ENCODE measurements at places on chromosomes 7 and 10.

DNA sequence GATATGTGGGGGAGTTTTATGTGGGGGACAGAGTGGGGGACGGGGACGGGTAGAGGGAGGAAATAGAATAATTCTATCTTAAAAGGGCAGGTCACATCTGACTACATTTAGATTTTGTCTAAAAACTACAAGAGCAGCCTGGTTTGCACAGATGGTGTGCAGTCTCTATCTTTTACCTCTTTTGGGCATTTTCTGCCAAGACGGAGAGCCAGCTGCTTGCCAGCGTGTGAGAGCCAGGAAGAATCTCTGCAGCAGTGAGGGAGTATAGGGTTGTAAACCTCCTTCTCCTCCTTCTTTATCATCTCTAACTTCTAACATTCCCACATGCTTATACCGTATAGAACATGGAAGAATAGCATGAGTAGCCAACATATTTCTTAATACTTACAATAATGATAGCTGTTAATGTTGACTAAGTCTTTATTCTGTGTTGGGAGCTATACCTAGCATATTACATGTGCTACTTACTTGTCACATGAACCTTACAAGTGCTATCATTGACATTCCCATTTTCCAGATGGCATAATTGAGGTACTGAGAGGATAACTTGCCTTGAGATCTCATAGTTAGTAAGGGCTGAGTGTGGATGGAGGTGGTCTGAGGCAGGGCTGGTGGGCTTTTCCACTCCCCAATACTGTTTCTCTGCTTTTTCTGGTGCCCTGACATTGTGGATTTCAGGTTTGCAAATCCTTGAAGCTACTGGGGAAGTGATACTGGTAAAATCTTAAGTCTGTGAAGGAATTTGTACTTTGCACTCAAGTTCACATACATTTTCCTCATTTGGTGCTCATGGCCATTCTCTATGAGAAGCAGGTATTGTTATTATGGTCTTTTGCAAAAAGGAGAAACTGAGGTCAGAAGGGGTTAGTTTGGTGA lies 1.1 kb downstream of the ENTPD1 start:
- DNase-seq, result no peak

GRCh38 chr10:128879441-128880140 lies 587.5 kb upstream of the MGMT start:
- no peak for DNase-seq

DNA sequence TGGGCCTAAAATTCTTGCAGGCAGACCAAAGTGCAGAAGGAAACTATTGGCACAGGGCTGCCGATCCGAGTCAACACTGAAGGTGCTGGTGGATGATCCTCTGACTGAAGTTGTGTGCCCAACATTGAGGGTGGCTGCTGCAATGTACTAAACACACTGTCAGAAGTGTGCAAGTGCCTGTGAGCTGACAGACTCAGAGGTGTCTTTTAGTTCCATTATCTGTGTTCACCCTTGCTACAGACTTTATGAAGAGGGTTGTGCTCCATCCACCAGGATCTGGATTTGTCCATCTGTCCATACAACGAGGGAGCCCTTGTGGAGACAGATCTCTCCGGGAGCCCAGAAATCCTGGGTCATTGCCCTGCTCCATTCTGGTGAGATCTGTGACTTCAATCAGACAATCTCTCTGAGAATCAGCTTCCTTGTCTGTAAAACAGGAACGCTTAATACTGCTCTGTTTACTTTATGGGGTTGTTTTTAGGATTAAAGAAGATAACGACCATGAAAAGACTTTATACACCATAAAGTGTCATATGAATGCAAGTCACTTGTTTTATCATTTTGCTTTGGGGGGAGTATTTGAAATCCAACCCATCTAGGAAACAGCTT lies 9.5 kb upstream of the TRPV6 start:
- no peak for DNase-seq

- no peak for DNase-seq
Observed at GRCh38 chr7:134105841-134106240, 21.3 kb upstream of the LRGUK start.

DNA sequence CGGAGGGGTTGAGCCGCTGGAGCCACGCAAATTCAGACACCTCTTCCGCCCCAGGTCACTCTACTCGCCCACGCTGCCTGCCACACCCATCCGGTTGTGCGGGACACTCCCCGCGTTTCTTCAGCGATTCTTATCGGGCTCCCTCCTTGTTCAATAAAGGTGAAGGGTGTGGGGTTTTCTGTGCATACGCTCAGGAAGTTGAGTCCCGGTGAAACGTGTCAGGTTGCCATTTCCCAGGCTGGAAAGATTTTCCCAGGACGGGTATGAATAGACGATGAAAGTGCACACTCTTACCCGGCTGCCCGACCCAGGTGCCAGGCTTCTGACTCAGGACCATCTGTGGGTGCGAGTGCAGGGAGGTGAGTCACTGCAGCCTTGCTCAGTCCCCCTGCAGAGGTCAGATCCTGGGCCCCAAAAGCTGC lies 22.0 kb downstream of the KLF6 start:
- DNase-seq, result no peak

DNA sequence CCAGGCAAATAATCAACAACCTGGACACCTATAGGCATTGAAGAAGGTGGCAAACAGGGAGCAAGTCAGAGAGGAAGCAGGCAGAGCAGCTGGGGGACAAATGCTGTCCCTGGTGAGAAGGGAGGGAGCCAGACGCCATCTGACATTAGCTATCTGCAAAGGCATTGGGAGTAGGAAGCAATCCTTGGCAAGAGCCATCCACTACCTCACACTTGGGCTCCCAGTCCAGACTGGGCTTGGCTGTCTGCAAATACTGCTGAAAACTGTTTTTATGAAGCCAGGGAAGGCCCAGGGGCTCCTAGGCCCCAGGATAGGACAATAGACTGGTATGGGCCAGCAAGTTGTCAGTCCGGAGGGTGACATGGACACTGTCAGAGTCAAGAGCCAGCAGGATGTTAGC lies 132.5 kb downstream of the SORBS1 start:
- DNase-seq, result no peak

DNA sequence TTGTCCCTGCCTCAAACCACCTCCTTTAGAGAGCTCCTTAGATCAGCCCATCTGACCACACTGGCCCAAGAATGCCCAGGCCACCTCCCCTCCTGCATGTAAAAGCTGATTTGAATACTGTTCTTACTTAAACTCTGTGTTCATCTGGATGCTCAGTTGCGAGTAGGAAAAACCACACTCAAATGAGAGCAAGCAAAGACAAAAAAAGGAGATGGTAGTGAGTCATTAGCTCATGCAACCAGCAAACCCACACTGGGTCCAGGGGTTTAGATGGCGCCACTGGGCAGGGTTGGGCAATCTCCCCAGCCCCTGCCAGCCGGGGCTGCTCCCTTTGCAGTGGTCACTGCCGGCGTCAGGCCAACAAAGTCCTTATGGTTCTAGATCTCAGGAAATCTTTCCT lies 32.7 kb downstream of the TSPAN15 start:
- no peak for DNase-seq

DNA sequence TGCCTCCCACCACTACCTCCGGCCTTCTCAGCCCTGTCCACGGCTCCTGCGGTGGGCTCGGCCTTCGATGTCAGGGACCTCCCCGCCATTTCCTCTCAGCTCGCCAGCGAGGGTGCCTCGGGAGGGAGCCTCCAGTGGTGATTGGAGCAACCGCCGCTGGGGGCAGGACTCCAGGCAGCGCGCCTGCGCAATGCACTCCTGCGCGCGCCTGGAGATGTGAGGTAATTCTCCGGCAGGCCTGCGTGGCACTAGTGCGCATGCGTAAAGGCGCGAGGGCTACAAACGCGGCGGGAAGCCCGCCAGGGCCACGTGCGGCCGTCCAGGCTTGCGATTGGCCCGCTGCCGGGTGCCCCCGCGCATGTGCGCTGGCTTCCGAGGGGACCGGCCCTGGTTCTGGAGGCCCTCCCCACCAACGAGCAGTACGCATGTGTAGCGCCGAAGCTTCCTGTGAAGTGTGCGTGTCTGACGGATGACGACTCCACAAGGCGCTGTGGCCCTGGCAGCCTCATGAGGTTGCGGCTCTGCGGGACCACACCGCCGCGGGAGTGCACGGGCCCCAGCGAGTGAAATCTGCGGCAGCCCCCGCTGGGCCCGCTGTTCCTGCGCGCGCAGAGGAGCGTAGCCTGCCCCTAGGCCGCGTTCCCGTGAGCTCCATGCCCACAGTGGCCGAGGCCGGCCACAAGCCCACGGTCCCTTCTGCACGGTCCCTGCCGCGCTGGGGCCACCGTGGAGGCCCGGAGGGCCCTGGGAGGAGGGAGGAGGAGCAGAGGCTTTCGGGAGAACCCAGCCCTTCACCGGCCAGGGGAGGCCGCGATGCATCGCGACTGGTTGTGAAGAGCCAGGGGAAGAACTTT lies at the start of gene SYCE1:
Gene SYCE1 (minus strand): TSS at position 143 of the 854 bp plus-strand sequence. CDS start 54 bp downstream, at position 89.
- DNase-seq, result peak; percentile 30

- DNase-seq, result no peak
Observed at GRCh38 chr10:116713846-116714245, 28.5 kb downstream of the HSPA12A start.

DNA sequence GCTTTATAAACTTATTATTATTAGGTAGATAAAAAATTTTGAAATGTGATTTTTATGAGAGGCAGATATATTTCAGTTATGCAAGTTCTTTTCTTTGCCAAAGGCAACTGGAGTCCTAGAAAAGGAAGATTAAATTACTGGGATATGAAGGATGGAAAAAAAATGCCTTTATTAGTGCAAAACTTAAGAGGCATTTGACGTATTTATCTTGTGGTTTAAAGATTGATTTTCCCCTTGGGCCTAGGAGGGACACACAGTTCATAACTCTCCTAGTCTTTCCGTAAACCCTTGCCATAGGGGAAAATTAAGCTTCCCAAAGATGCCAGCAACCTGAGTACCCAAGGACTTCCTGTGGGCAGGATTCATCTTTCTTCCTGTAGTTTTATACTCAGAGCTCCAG lies 3.1 kb upstream of the STEAP4 start:
- no peak for DNase-seq

GRCh38 chr10:50286996-50287803 lies 35.9 kb upstream of the ASAH2 start:
- DNase-seq, result no peak

- no peak for DNase-seq
Observed at GRCh38 chr10:132879408-132880127, 62.8 kb downstream of the CFAP46 start.

Measured in T-helper 2 cell (primary cell).